ENCODE measurements at places on chromosomes 5 and 9.
A peak's percentile ranks its signal among the peaks of the same experiment; 100 is the strongest.

DNA sequence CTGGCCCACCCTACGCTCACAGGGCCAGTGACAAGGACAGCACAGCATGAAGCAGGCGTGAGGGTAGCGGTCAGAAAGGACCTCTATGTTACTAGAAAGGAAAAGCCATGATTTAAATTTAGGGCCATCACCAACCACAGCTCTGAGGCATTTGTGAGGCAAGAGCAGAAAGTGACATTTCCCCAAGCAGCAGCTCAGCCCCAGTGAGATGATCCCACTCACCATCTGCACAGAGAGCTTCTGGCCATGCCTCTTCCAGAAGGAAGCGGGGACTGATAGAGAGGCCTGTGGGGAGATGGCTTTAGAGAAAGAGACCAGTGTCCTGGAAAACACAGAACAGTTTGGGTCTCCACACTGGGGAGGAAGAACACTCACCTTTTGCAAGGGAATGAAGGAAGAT lies 413.9 kb downstream of the SPOCK1 start:
- no peak for DNase-seq

- DNase-seq, result no peak
Observed at GRCh38 chr5:169706758-169707450, 69.8 kb downstream of the DOCK2 start.

GRCh38 chr5:62093976-62094375 lies 212.0 kb upstream of the KIF2A start:
- DNase-seq, result peak; percentile 26

DNA sequence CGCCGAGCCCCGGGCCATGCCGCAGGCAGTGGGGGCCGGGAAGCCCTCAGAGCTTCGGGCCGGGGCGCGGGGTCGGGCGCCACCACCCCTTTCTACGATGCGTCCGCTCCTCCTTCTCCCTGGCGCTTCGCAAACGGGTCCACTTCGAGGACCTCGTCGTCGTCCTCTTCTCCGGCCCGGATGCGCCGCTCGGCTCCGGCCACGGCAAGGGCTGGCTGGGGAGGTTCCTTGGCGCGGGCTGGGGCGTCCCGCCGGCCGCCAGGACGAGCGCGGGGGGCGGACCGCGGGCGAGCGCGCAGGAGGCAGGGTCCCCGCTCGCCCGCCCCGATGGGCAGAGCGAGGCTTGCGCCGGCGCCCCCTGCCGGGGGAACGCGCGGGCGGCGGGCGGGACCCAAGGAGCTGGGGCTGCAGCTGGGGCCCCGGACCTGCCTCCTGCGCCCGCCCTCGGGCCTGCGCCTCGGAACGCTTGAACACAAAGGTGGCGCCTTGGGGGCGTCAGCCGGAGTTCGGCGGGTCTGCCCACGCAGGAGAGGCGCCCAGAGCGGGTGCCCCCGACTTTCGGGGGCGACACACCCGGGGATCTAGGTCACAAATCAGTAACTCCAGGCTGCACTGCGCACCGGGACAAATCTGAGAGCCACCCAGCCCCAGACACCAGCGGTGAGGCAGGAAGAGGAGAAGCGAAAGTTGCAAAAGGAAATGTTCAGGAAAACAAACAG lies at the start of gene ROR2:
Gene ROR2, minus strand, starts transcription at position 283 of the 719 bp plus-strand sequence.
- DNase-seq, result peak; percentile 42

Data from fibroblast of the conjunctiva (primary cell).